ENCODE measurements at places on chromosomes 1 and 21.

DNA sequence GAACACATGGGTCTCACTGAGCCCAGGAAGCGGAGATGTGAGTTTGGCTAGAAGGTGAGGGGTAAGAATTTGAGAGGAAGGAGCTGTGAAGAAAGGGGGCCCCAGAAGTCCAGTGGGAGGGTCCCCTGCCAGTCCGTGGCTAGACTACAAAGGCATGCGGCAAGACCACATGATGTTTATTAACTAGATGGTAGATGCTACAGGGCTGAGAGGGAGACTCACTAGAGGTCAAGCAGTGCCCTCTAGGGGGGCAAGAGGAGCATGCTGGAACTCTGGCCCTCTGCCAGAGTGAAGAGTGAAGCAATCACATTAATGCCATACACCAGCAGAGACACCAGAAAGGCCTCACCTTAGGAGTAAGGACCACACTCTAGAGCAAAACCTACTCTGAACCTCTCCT, 12.2 kb downstream of the KIAA0319L start:
- DNase-seq, result peak; percentile 90
- H3K36me3 ChIP-seq, result peaks cover 3% of the 10 kb centered on the region
- H3K27ac ChIP-seq, result no peak overlapping the region
- H3K4me3 ChIP-seq, result no peak overlapping the region
- peaks cover 7% of the 10 kb centered on the region for H3K4me1 ChIP-seq

DNA sequence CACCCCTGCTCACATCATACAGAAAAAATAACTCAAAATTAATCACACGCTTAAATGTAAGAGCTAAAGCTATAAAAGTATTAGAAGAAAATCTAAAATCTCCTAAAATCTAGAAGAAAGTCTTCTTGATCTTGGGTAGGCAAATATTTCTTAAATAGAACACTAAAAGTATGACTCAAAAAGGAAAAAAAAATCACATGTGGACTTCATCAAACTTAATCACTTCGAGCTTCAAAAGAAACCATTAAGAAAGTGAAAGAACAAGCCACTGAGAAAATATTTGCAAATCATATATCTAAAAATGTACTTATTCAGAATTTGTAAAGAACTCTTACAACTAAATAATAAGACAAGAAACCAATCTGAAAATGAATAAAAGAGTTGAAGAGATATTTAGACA, 32.7 kb downstream of the LRRC52 start:
- no peaks in the 10 kb centered on the region for H3K36me3 ChIP-seq
- no peak overlapping the region for H3K27ac ChIP-seq
- H3K4me3 ChIP-seq, result no peak overlapping the region
- DNase-seq, result no peak
- no peaks in the 10 kb centered on the region for H3K27me3 ChIP-seq

DNA sequence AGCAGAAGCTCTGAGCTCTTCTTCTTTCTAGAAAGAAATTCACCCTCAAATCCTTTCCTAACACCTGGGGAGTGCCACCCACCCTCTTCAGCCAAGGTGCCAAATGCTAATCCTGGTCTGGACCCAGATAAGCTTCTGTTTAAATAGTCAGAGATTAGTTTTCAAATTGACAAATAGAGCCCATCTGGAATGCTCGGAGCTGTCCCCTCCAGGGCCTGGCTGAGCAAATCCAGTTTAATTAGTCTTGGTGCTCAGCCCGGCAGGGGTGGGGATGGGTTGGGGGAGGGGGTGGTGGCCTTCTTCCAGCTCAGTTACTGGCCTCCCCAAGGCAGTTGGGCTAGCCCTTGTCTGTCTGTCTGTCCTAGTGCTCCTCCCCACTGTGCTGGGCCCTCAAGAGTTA, 269.5 kb downstream of the GRIK3 start:
- peaks cover 26% of the 10 kb centered on the region for H3K4me1 ChIP-seq
- H3K27me3 ChIP-seq, result no peaks in the 10 kb centered on the region
- DNase-seq, result peak; percentile 85
- H3K27ac ChIP-seq, result peak overlapping the region; percentile 7
- H3K4me3 ChIP-seq, result no peak overlapping the region

DNA sequence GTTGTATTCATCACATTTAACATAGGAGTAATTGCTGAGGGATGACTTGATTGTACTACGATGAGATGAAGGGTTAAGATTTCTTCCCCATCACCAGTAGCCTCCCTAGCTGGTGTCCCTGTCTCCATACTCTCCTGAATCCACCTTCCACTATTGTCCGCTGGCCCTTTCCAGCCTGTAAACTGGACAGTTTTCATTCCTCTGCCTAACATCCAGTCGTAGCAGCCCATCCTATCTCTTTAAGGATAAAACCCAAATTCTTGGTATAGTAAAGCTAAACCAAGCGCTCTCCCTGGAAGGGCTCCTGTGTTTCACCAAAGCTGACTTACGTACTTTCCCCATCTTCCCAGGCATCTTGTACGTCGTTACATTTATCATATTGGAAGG, 670 bp downstream of the COX20 start:
- H3K4me1 ChIP-seq, result peaks cover 2% of the 10 kb centered on the region
- H3K27ac ChIP-seq, result peak overlapping the region; percentile 100
- DNase-seq, result peak; percentile 57
- H3K27me3 ChIP-seq, result no peaks in the 10 kb centered on the region

GRCh38 chr1:16921391-16922185, at the start of gene CROCC:
Gene CROCC, plus strand, starts transcription at chr1:16921931. Its CDS starts 88 bp downstream, at chr1:16922019.
- H3K27ac ChIP-seq, result peak within 1 kb of the TSS; percentile 6
- no peaks in the 10 kb centered on the region for H3K27me3 ChIP-seq
- H3K4me1 ChIP-seq, result no peaks in the 10 kb centered on the region

All from mesendoderm (in vitro differentiated cells).